ENCODE measurements at places on chromosomes 4 and X. TPM values are rescaled to one million over a fixed set of nuclear protein-coding genes. Genes with fewer than 3 reads are reported as not detected.

Gene IL3RA
- total RNA-seq = not detected

Gene F9
- not detected for total RNA-seq

Gene LGI2
- not detected for total RNA-seq

Gene GNRHR
- total RNA-seq = not detected

GRCh38 chr4:48243429-48243828 lies 26.2 kb downstream of the TEC start:
- DNase-seq = no peak

GRCh38 chr4:34253239-34253638 lies 1991.1 kb downstream of the ARAP2 start:
- DNase-seq = no peak

DNA sequence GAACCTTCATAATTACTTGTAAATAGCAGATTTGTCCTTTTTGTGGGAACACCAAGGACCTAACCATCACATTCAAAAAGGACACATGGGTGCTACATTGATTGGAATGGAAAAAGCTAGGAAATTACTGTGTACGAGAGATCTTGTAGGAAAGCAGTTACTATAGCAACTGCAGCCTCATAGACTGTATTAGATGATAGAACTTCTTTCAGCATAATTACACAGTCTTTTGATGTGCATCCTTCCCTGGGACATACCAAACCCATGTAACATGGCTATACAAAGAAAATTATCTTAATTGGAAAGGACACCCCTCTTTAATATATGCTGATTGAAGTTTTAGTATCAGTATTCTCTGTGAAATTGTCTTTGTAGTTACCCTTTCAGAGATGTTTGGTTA lies 130.7 kb upstream of the CTSO start:
- no peak for DNase-seq

DNA sequence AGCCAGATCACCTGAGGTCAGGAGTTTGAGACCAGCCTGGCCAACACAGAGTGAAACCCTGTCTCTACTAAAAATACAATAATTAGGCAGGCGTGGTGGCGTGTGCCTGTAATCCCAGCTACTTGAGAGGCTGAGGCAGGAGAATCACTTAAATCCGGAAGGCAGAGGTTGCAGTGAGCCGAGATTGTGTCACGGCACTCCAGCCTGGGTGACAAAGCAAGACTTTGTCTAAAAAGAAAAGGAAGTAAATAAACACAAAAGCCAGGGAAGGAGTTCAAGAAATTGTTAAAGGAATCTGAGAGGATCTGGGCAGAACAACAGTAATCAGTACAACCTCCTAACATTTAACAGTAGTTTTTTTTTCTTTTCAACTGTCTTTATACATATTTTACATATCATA lies 48.7 kb upstream of the ARHGEF6 start:
- DNase-seq = no peak

Data from HCT116 (cell line).